Stimulated activated CD8-positive, alpha-beta memory T cell treated with anti-CD3 and anti-CD28 coated beads, Interleukin-2, amount 100 ng/mL, for 1 hour (primary cell): ENCODE measurements at places on chromosomes 12 and 14.
A peak's percentile ranks its signal among the peaks of the same experiment; 100 is the strongest.

- DNase-seq: no peak
Measured at GRCh38 chr12:2169940-2170339, 117.2 kb downstream of the CACNA1C start.

DNA sequence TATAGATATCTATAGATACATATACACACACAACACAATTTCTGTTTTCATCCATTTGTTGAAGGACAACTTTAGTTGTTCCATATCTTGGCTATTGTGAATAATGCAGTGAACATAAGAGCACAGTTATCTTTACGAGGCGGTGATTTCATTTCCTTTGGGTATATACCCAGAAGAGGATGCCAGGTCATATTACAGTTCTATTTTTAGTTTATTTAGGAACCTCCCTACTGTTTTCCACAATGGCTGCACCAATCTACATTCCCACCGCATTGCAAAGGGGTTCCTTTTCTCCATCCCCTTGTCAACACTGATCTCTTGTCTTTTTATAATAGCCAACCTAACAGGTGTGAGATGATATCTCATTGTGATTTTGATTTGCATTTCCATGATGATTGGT, 143.4 kb upstream of the ARHGAP5 start:
- DNase-seq: no peak

DNA sequence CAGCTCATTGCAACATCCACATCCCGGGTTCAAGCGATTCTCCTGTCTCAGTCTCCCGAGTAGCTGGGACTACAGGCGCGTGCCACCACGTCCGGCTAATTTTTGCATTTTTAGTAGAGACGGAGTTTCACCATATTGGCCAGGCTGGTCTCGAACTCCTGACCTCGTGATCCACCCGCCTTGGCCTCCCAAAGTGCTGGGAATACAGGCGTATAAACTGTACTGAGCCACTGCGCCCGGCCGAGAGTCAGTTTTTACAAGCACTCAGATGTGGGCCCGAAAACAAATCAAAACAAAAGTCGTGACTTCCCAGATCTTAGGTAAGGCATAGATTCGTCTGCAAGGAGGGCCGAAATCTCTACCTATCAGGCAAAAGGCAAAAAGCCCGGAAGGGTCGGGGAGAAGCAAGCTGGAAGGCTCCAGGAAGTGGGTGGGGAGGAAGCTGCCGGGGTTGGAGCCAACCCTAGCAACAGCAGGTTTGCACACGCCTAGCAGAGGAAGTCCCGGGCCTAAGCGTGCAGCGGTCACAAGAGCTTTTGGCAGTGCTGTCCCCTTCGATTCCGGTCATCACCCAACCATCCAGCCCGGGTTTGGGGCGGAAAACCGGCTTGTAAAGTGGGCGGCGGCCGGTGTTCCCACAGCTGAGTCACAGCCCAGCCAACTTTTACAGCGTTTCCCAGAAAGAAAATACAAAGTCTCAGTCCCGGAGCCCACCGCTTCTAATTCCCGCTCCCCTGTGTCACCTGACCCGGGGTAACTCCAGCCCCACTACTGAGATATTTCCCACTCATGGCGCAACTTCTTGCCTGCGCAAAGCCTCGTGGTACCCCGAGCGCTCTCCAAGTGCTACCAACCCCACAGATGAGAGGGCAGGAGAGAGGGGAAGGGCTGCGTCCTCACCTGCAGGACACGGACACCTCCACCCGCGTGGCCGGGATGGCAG, 583 bp downstream of the CPNE8 start:
- no peak for DNase-seq

GRCh38 chr14:57820581-57820980, 45.3 kb downstream of the SLC35F4 start:
- no peak for DNase-seq

- no peak for DNase-seq
Measured at GRCh38 chr14:100542619-100543205, 44.5 kb downstream of the BEGAIN start.

DNA sequence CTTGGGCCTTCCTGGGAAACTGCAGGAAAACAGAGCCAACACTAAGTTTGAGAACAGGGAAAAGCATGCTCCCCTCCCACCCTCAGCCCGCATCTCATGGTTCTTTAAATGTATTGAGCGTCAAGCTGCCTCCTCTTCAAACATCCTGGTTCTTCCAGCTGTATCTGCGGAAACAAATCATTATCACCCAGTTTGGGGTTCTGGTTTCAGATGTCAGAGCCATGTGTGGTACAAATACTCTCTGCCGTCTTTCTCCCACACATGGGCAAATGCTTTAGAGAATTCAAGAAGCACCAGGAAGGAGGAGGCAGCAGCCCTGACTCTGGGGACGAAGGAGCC, 29.1 kb downstream of the JDP2 start:
- no peak for DNase-seq

- DNase-seq: no peak
Measured at GRCh38 chr14:50846226-50846880, 15.4 kb upstream of the NIN start.

- peak; percentile 1 for DNase-seq
Measured at GRCh38 chr14:94689218-94689984, 77.2 kb downstream of the SERPINA3 start.

GRCh38 chr14:68390741-68391140, 402.1 kb downstream of the ZFP36L1 start:
- DNase-seq: no peak

- DNase-seq: no peak
Measured at GRCh38 chr12:91210618-91211017, 28.0 kb upstream of the DCN start.

- DNase-seq: no peak
Measured at GRCh38 chr12:57694459-57695019, 607 bp downstream of the OS9 start.

DNA sequence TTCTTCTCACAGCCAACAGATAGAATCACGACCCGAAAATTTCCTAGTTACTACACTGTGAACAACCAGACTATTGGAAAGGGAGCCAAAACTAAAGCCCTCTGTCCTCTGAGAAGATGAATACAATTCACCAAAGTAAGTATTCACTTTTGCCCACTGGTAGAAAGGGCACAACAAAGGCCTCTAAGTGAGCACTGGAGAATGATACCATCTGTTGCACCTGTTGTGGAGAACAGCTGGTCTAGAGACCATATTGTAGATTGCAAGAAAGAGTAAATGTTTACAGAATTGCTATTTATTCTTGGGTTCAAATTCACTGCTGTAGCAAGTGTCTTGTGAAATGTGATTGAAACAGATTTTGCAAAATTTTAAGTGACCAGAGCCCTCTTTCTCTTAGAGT, 46.9 kb upstream of the ANO6 start:
- DNase-seq: no peak

GRCh38 chr14:71365361-71365760, 458.1 kb downstream of the PCNX1 start:
- DNase-seq: no peak

DNA sequence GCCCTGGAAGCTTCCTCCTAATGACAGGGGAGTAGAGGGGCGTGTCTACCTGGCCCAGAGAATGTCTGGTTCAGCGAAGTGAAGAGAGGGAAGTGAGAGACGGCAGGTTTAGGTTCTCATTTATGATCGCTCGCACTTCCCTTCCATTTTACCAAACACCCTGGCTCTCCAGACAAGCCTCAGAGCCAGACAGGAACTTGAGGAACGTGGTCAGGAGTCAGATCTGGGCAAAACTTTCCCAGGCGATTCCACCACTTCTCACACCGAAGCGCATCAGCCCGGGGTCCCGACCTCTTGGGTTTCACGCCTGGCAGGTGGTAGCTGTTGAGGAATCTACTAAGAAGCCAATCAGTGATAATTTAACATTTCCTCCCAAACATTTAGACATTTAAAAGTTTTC, 21.3 kb downstream of the ACTN1 start:
- no peak for DNase-seq

GRCh38 chr14:58733451-58734208, 95.9 kb downstream of the DACT1 start:
- DNase-seq: no peak

DNA sequence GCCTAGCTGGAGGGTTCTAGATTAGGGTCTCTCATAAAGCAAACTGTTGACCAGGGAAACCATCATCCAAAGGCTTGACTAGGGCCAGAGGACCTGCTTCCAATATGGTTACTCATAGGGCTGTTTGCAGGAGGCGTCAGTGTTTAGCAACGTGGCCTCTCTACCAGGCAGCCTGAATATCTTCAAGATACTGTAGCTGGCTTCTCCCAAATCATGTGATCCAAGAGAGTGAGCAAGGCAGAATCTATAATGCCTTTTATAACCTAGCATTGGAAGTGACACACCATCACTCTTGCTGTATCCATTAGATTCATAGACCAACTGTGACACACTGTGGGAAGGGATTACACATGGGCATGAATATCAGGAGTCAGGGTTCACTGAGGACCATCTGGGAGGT, 17.3 kb downstream of the TPH2 start:
- DNase-seq: no peak

DNA sequence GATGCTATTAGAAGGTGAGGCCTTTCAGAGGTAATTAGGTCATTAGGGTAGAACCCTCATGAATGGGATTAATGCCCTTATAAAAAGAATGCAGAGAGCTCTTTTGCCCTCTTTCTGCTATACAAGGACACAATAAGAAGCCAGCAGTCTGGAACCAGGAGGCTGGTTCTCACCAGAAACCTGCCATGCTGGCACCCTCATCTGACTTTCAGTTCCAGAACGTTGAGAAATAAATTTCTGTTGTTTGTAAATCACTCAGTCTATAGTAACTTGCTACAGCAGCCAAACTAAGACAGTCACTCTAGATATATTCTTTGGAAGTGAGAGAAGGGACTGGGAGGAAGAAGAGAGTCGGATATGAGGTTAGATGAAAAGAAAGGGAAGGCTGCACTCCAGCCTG, 125.0 kb upstream of the MYF6 start:
- no peak for DNase-seq

GRCh38 chr12:108349278-108349688, 10.2 kb upstream of the CMKLR1 start:
- no peak for DNase-seq

GRCh38 chr14:104157016-104157928, 18.9 kb downstream of the KIF26A start:
- DNase-seq: no peak

GRCh38 chr12:107437954-107438353, 247.6 kb upstream of the PWP1 start:
- no peak for DNase-seq

- no peak for DNase-seq
Measured at GRCh38 chr14:64201296-64201695, 92.9 kb downstream of the ESR2 start.

- DNase-seq: no peak
Measured at GRCh38 chr12:43896496-43896895, 60.6 kb downstream of the TMEM117 start.

DNA sequence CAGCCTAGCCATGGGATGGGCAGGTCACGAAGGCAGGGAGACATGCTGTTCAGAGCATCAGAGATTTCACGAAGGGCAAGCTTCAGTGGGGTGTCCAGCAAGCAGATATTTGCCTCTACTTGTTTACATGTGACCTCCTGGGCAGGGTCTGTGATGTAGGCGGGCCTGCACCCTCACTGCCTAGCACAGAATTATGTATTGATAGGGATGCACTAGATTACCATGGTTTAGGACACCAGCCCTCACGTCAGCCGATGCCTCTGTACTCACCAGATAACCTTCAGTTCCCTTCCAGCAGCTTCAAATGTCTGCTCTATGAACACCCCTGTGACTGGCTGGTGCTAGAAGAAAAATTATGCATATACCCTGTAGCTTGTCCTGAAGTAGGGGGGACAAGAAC, 5.1 kb upstream of the EIF5 start:
- no peak for DNase-seq

DNA sequence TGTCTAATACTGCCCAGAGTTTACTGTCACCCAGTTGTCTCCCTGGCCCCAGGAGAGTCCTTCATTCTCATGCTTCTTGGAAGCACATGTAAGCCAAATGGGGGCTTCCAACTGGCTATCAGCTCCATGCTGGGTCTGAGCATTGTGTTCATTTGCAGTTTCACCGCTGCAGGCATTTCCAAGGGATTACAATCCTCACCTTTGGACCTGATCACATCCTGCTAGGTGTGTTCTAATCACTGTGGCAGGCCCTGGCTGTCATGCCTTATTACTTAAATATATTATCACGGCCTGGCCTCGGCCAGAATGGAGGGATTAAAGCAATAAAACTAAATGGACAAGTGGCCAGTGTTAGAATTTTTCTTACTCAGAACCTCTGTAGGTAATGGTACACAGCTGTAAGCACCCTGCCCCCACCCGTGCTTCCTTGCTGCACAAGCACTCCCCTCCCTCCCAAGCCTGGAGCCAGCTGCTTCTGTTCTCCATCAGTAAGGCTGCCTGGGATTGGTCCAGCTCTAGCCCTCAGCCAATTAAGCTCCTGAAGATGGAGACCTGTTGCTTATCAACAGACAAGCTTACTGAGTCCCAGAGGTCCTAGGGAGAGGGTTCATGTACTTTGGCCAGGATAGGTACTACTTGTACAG, 175.9 kb upstream of the RBM19 start:
- DNase-seq: no peak

DNA sequence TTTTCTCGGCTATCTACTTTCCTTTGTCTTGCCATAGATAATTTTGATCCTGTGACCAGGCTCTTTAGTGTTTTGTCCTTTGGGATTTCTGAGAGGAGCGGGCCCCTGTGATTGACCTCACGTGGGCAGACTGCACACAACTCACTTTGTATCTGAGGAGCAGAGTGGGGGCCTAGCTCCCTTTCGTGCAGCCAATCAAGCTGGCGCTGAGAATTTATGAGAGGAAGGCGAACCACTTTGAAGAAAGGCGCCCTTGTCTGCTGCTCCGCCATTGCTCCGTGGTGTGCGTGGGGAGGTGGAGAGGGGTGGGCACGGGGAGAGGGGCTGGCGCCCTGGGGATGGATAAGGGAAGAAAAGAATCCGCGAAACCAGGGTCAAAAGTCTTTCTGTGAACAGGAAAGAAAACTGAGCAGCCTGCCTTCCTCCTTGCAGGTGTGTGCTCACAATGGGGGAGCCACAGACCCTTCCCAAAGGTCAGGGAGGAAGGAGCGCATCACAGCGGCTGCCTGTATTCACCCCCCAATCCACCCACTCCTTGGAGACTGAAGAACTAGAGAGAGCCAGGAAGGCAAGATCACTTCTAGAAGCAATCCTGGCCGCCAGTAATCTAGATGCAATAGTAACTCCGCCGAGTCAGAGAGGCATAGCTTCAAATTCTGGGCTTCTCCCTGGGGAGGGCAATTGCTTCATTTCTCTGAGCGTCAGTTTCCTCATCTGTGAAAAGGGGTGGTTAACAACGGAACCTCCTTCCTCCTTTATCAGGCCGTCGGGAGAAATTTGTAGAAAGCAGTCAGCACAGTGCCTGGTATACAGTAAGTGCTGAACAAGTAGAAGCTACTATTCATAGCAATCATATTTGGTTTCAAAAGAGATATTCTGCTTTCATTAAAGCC, 24.9 kb upstream of the MED13L start:
- no peak for DNase-seq

GRCh38 chr12:49413796-49414195, 46.5 kb downstream of the SPATS2 start:
- no peak for DNase-seq
